Mesendoderm (in vitro differentiated cells): ENCODE measurements at places on chromosomes 12 and 14.

GRCh38 chr14:64636980-64637429, 67.2 kb upstream of the PLEKHG3 start:
- no peak for DNase-seq

- peak; percentile 92 for DNase-seq
These were observed 64.2 kb downstream of the CLMN start for GRCh38 chr14:95255487-95255886.

DNA sequence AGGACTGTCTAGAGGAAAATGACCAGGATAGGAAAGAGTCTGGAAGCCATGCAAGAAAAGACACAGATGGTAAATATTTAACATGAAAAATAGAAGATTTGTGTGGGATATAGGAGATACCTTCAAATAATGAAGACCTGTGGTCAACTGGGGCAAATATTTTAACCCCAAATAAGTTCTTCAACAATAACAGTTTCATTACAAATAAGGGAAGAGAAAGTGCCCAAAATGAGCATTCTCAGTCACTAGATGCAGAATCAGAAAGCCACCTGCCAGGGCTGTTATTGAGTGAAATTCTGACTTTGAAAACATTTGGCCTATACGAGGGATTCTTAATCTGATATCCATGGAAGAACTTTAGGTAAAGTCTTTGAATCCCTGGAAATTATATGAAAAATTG, 231.2 kb upstream of the PLEKHG7 start:
- DNase-seq, result no peak

GRCh38 chr12:102990419-102990818, 32.9 kb downstream of the ASCL1 start:
- DNase-seq, result peak; percentile 45
